ENCODE measurements at places on chromosomes 6 and 20.

DNA sequence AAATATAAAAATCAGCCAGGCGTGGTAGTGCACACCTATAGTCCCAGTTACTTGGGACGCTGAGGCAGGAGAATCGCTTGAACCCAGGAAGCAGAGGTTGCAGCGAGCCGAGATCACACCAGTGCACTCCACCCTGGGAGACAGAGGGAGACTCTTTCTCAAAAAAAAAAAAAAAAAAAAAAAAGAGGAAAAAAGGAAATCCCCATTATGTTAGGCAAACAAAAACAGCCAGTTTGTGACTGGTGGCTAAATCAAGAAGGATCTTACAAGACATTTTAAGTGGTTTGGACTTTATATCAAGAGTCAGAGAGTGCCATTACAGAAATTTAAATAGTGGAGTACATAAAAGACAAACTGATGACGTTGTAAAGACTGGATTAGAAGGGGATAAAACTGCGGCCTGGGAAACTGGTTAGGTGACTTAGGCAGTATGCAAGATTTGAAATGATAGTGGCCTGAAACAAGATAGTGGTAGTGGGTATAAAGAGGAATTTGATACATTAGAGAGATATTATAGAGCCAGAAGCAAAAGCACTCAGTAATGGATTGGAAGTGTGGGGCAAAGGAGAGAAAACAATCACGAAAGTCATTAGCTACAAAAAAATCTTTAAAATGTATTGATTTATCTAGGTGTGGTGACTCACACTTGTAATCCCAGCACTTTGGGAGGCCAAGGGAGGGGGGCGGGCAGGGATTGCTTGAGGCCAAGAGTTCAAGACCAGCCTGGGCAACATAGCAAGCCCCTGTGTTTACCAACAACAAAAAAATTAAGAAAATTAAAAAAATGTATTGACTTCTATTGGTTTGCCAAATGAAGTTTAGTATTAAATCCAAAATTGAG is 1.7 kb upstream of the MYO6 start:
- no peak for DNase-seq

DNA sequence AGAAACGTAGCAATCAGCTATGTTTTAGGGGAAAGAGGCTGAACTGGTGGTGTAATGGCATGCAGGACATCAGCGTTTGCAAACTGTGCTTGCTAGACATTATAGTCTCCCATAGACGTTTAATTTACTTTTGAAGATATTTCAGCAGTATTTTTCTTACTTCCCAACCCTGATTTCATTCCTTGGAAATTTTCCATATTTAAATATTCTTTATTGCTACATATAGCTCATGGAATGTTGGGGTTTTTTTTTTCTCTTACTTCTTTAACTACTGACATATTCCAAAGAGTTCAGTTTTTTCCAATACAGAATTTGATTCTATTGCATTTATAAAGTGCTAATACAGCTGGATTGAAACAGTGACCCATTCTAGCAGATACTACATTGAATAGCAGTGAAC is 694.4 kb upstream of the CITED2 start:
- no peak for DNase-seq

- peak; percentile 61 for DNase-seq
Measured at GRCh38 chr6:23414051-23414445, 712.0 kb upstream of the NRSN1 start.

- no peak for DNase-seq
Measured at GRCh38 chr6:6837541-6838080, 249.1 kb downstream of the LY86 start.

GRCh38 chr6:28941684-28942448 is 18.1 kb upstream of the TRIM27 start:
- DNase-seq, result no peak

GRCh38 chr6:113684382-113684901 is 172.7 kb upstream of the MARCKS start:
- peak; percentile 35 for DNase-seq

- DNase-seq, result no peak
Measured at GRCh38 chr6:148840256-148840655, 93.4 kb downstream of the UST start.

- DNase-seq, result peak; percentile 11
Measured at GRCh38 chr20:38315290-38315966, 11.5 kb downstream of the BPI start.

Measured in Daoy (cell line).